NCI-H774 (cell line): ENCODE measurements at places on chromosomes 13 and 19.

DNA sequence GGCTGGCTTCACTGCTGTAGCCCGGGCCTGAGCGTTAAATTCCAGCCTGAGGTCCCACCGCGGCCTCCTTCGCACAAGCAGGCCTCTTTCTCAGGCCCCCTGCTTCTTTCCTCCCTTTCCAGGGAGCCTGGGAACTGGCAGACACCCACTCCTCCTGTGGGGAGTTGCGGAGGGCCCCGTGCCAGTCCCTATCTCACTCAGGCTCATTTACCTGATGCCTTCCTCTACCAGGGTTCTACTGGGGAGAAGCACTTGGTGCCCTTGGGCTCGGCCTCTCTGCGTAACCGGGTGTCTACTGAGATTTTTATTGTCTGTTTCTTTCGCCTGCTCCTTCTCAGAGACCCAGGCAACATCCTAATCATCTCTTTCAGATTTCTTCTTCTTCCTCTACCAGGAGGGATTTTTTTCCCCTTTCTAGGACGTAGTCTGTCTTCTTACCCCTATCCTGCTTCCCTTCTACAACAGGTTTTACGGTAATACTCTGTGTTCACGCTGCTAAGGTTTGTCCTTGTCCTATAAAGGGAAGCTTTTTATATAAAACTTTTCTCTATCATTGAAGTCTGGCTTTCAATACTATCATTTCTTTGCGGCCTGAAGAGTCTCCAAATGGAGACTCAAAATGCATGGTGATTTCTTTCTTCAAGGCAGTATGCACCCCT, 135.4 kb upstream of the GPR12 start:
- no peak for DNase-seq

DNA sequence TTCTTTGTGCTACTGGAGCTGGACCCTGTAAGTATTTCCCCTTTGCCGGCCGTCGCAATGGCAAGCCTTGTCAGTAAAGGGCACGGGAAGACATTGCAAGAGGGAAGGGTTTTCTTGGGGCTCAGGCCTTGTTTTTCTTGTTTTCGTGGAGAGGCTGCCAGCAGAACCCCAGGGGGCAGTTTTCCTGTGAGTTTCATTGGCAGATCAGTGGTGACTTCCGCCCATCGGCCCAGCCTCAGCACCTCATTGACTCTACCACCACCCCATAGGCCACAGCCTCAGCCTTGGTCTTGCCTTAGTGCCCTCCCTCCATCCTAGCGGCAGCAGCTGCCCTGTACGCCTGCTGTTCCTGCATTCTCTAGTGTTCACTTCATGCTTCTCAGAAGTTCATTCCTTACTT, 61.5 kb downstream of the GJA3 start:
- DNase-seq: no peak

GRCh38 chr13:49146950-49147355, 73.2 kb upstream of the MLNR start:
- no peak for DNase-seq

GRCh38 chr13:32515246-32515645, 23.3 kb downstream of the N4BP2L2 start:
- DNase-seq: no peak

GRCh38 chr13:106619688-106620555, 52.0 kb upstream of the ARGLU1 start:
- peak; percentile 66 for DNase-seq

- no peak for DNase-seq
Observed at GRCh38 chr13:77338329-77338728, 11.4 kb upstream of the MYCBP2 start.

- DNase-seq: no peak
Observed at GRCh38 chr19:5828661-5829566, 10.6 kb downstream of the FUT6 start.

- DNase-seq: no peak
Observed at GRCh38 chr13:113407531-113408393, 43.8 kb upstream of the GRTP1 start.

DNA sequence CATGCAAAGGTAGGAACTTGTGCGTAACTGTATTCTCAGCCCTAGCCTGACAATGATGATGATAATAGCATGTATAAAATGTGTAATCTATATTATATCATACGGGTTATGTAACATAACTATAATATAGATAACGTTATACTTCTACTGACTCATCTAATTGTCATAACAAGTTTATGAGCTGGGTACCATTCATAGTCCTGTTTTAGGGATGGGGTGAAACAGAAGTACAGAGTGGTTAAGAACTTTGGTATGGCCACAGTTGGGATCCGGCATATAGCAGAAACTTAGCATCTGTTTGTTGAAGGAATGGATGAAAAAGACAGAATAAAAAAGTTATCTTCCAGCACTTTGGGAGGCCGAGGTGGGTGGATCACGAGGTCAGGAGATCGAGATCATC, 5.2 kb downstream of the CTU1 start:
- no peak for DNase-seq

DNA sequence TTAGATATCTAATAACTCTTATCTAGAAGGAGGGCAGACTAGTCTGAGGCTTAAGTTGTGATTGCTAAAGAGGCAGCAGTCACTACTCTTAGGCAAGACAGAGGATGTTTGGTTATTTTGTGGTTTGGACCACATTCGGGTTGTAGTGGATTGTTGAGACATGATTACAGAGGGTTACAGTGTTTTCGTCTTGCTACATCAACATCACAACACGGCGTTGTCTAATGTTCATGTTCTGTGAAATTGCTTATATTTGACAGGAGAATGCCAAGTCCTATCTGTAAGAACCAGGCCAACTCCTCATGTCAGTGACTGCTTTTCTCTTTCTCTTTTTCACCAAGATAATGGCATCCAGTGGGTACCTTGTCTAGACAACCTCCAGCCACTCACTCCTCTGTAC, 16.8 kb upstream of the TM9SF2 start:
- DNase-seq: no peak

- DNase-seq: no peak
Observed at GRCh38 chr13:94610475-94610874, 8.8 kb downstream of the GPR180 start.

DNA sequence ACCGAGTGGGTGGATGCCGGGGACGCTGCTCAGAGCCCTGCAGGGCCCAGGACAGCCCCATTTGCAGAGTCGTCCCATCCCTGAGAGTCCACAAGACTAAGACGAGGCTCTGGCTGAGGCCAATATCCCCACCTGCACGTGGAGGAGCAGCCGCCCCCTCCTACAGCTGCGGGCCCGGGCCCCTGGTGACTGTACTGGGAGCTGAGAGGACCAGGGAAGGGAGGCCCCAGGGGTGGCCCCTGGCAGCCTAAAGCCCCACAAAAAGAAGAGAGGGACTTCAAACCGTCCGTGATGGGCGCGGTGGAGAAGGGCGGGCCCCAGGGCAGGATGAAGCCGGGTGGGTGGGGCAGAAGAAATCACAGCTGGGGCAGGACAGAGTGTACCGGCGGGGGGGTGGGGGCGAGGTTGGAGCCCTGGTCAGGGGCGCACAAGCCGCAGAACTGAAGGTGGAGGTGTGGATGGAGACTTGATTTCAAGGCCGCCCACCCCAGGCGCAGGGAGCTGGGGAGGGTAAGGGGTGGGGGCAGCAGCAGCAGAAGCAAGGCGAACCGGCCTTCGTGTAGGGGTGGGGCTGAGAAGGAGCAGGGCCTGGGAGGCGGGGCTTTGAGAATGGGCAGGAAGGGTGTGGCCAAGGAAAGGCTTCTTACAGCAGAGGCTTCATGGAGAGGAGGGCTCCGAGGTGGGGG, 12.9 kb downstream of the CFD start:
- DNase-seq: no peak

GRCh38 chr19:4086411-4086867, 19.7 kb upstream of the ZBTB7A start:
- no peak for DNase-seq

- DNase-seq: no peak
Observed at GRCh38 chr13:98189841-98190505, 12.9 kb upstream of the RNF113B start.

DNA sequence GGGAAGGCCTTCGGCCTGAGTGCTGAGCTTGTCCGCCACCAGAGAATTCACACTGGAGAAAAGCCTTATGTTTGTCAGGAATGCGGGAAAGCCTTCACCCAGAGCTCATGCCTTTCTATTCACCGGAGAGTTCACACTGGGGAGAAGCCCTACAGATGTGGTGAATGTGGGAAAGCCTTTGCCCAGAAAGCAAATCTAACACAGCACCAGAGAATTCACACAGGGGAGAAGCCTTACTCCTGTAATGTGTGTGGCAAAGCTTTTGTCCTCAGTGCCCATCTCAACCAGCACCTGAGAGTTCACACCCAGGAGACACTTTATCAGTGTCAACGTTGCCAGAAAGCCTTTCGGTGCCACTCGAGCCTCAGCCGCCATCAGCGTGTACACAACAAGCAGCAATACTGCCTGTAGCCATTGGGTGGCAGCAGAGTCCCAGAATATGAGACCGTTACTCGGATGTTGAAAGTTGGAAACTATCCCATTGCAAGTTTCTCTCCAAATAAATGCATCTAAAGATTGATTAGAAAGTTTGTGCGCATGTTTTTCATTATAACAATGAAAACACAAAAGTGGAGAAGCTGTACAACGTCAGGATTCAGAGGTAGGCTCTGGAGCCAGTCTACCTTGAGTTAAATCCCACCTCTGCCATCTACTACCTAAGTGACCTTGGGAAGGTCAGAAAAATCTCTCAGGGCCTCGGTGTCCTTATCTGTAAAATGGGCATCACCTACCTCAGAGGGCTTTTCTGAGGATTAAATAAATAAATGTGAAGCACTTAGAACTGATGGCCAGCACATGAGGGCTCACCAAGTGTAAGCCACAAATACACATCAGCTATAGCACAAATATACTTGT, 21.1 kb downstream of the ZNF473 start:
- no peak for DNase-seq

DNA sequence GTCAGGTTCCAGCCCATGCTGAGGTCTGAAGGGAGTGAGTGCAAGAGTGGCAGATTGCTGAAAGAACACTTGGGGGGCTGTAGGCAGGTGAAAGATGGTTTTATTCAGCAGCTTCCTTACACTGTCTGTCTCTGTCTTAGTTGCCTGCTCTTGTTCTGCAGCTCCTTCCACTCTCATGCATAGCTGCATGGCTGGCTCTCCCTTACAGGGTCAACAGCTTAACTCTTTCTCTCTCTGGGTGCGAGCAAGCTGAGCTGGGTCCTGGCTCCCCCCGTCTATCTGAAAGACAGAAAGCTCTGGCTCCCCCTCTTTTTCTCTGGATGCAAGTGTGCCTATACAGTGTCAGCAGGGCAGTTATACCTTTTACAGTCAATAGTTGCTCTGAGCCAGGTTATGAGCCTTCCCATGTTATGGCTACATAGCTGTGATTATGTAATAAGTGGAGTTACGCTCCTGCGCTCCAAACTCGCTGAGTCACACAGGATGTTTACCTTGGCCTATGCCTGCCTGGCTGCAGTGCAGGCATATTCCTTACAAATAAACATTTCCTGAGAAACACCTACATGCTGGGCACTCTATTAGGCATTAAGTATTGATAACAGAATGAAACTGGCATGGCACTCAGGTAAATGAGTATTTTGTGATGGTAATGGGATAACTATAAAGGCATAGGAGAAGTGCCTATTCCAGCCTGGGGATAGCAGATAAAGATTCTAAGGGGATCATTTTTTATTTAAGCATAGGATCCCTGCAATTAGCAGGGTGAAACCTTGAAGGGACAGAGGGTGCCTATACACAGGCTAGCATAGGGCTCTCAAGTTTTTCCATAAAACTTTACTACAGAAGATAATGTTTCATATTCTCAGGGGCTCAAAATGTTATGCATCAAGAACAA, 826.9 kb upstream of the PCDH9 start:
- no peak for DNase-seq

DNA sequence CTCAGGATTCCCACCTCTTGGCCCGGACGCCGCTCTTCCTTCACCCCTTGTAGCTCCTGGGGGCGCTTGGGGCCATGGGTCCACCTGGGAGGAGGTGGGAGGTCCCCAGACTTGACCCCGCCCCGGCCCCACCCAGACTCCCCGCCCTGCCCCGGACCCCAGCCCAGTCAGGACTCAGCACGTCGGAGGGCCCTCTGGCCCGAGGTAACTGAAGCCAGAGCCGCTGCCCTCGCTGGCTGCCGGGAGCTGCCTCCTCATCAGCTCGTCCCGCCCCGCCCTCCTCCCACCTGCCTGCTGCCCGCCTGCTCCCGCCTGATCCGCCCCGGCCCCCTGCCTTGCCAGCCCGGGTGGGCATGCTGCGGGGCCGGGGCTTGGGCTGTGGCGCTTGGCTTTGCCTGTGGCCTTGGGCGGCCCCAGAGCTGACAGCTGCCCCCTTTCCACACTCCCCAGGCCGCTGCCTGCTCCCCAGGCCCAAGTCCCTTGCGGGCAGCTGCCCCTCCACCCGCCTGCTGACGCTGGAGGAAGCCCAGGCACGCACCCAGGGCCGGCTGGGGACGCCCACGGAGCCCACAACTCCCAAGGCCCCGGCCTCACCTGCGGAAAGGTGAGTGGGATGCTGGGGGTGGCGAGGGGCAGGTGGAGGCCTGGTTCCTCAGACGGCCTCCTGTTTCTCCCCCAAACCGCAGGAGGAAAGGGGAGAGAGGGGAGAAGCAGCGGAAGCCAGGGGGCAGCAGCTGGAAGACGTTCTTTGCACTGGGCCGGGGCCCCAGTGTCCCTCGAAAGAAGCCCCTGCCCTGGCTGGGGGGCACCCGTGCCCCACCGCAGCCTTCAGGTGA, 9.4 kb downstream of the ARHGAP33 start:
- no peak for DNase-seq

DNA sequence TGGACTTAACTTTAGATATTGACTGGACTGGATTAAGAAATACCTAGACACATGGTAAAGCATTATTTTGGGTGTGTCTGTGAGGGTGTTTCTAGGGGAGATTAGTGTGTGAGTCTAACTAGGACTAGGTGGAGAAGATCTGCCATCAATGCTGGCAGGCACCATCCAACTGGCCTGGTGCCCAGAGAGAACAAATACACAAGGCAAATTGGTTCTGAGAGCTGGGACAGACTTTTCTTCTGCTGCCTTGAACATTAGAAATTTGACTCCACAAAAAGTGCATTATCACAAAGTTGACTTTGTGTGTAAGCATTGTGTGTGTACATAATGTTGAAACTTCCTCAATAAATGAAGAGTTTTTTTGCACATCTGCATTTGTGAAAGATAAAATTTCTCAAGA, 522.1 kb downstream of the SUCLA2 start:
- DNase-seq: peak; percentile 1

- DNase-seq: no peak
Observed at GRCh38 chr13:50892210-50892944, 17.2 kb upstream of the RNASEH2B start.

DNA sequence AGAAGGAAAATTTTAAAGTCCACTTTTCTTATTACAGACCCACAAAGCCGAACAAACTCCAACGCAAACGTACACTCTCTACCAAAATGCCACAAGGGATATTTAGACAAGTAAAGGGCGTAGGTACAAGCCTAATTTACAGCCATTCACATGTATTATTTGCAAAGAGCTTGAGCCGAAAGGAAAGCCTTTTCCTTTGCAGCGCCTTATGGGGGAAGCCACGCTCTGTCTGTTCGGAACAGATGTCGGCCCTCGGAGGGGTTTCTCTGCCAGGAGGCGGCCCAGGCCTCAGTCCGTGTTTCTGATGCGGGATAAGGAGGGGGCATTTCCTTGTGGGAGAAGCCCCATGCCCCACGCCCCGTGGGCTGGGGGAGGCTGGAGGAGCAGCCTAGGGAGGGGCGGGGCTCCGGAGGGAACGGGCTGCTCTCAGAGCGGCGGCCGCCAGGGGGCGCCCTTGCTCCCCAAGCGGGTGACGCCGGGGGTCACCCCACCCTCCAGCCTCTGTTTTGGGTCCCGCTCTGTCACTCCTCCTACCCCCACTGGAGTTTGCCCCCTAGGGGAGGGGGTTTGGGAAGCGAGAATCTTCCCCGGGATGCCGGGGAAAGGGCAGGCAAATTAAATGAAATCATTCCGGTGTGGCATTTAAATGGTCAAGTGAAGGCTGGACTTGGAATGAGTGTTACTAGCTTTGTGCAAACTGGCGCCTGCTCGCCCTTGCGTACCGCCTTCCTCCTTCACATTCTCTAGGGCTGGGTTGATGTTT, 2.9 kb downstream of the HTR2A start:
- peak; percentile 25 for DNase-seq
